Suprapubic skin (tissue), 4 donors: ENCODE measurements at places on chromosomes 6 and 20.
A peak's percentile ranks its signal among the peaks of the same experiment; 100 is the strongest.

DNA sequence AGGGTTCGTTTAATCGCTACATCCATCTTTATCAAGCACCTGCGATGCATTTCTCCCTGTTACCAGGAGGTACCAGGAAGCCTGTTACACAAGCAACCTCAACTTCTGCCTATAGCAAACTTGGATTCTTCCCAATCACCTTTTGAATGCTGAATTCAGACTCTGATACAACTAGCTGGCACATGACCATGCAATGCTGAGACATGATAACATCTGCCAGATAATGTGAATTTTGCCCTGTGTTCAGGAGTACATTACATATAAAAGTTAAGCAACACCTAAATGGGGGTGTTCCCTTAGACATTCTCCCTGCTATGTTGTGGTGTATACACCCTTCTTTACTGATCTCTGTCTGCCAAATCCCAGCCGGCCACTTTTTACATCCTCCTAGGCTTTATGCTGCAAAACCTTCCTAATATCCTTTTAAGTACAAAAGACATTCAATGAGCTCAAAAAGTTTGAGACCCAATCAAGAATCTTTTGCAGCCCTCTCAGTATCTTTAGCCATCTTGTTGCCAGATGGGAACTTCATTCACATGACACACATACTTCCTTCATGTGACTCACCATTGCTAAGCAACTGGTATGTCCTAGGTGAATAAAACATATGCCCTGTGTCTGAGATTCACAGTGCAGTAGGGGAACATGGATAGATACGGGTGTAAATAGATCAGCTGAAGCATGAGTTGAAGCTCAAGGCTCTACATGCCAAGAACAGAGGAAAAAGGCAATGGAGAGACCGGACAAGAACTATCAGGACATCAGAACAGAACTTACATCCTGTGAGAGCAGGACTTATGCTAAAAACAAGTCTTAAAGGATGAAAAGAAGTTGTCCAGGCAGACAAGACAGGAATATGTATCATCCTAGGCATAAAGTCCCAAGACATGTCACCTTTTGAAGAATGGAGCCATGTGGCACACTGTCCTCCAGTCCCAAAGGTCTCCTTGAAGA, 84.3 kb downstream of the ZHX3 start:
- peaks cover 42% of the 10 kb centered on the region for H3K4me1 ChIP-seq
- no peaks in the 10 kb centered on the region for H3K27me3 ChIP-seq

- no peak for DNase-seq
- no peaks in the 10 kb centered on the region for H3K36me3 ChIP-seq
- no peak overlapping the region for H3K4me3 ChIP-seq
- no peak overlapping the region for H3K27ac ChIP-seq
Observed at GRCh38 chr20:50019466-50020256, 36.9 kb downstream of the SNAI1 start.

DNA sequence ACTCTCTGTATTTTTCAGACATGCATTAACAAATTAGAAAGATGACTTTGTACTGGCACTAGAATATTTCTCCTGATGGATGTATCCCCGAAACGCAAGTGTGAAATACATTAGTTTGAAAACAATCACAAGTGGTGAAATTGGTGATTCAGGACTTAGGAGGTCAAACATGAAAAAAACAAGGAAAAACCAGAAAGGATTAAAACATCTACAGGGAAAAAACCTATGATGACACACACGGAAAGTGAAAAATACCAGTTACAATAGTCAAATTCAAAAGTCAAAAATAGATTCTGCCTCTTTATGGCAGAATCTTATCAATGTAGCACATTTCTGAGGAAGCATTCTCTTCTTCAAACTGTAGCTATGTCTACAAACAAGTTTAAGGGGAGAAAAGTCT, 129.0 kb upstream of the SGK1 start:
- peak overlapping the region; percentile 12 for H3K27ac ChIP-seq
- peaks cover 20% of the 10 kb centered on the region for H3K4me1 ChIP-seq
- H3K27me3 ChIP-seq, result no peaks in the 10 kb centered on the region
- no peaks in the 10 kb centered on the region for H3K36me3 ChIP-seq
- DNase-seq, result no peak
- no peak overlapping the region for H3K4me3 ChIP-seq

GRCh38 chr6:134419716-134420115, 101.8 kb upstream of the SGK1 start:
- no peaks in the 10 kb centered on the region for H3K36me3 ChIP-seq
- no peak overlapping the region for H3K27ac ChIP-seq
- no peaks in the 10 kb centered on the region for H3K27me3 ChIP-seq

DNA sequence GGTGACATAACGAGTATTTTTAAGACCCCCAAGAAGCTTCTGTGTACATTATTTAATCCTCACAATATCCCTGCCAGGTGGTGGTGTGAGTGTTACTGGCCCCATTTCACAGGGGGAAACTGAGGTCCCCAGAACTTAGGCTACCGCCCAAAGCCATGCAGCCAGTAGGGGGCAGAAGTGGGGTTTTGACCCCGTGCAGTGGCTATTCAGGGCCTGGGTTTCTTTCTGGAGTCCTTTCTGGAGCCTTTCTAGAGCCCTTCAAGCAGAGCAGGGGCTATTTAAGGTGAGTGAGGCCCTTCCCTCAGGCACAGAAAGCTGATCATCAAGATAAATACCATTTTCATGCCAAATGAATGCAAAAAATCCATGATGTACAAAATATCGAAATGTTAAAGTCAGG, 59.0 kb downstream of the CTCFL start:
- no peak overlapping the region for H3K27ac ChIP-seq
- no peak for DNase-seq
- H3K27me3 ChIP-seq, result peaks cover 45% of the 10 kb centered on the region
- H3K4me1 ChIP-seq, result no peaks in the 10 kb centered on the region

DNA sequence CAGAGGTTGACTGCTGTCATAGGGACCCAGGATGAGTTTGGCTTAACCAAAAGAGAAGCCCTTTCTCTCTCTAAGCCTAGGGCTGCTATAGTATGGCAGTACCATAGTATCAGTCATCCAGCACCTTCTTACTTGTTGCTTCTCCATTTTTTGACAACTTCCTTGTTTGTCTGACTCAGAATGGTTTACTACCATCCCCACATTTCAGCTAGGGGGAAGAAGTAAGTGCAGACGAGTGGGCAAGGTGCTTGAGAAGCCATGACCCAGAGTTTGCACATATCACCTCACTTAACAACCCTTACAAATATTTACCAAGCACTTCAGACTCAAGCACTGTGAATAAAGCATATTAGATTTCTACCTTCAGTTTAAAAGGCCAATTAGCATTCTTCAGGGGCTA, 289.9 kb upstream of the TSHZ2 start:
- H3K27ac ChIP-seq, result no peak overlapping the region
- DNase-seq, result no peak
- no peak overlapping the region for H3K4me3 ChIP-seq
- H3K4me1 ChIP-seq, result no peaks in the 10 kb centered on the region
- H3K27me3 ChIP-seq, result no peaks in the 10 kb centered on the region

GRCh38 chr6:154538640-154539191, 28.2 kb upstream of the CNKSR3 start:
- H3K4me1 ChIP-seq, result no peaks in the 10 kb centered on the region
- no peaks in the 10 kb centered on the region for H3K27me3 ChIP-seq
- no peak overlapping the region for H3K4me3 ChIP-seq
- no peaks in the 10 kb centered on the region for H3K36me3 ChIP-seq
- no peak for DNase-seq

DNA sequence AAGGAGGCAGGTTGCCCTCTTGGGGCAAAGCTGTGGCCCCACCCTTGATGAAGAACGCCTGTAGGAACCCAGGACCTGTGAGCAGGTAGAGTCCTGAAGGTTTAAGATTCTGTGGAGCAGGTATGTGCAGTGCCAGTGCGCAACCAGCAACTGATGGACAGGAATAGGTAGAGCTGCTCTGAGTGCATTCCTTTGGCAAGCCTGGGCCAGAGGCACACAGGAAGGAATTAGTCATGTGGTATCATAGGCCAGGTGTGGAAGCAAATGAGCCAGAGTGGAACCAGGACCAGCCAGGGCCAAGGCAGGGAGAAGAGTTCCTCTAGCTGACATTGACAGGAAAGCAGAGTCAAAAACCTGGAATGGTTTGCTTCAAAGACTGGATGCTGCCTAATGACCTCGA, 1.4 kb upstream of the KHDC1 start:
- H3K4me3 ChIP-seq, result no peak overlapping the region
- peak overlapping the region; percentile 63 for H3K27ac ChIP-seq
- H3K4me1 ChIP-seq, result peaks cover 19% of the 10 kb centered on the region
- H3K36me3 ChIP-seq, result no peaks in the 10 kb centered on the region

DNA sequence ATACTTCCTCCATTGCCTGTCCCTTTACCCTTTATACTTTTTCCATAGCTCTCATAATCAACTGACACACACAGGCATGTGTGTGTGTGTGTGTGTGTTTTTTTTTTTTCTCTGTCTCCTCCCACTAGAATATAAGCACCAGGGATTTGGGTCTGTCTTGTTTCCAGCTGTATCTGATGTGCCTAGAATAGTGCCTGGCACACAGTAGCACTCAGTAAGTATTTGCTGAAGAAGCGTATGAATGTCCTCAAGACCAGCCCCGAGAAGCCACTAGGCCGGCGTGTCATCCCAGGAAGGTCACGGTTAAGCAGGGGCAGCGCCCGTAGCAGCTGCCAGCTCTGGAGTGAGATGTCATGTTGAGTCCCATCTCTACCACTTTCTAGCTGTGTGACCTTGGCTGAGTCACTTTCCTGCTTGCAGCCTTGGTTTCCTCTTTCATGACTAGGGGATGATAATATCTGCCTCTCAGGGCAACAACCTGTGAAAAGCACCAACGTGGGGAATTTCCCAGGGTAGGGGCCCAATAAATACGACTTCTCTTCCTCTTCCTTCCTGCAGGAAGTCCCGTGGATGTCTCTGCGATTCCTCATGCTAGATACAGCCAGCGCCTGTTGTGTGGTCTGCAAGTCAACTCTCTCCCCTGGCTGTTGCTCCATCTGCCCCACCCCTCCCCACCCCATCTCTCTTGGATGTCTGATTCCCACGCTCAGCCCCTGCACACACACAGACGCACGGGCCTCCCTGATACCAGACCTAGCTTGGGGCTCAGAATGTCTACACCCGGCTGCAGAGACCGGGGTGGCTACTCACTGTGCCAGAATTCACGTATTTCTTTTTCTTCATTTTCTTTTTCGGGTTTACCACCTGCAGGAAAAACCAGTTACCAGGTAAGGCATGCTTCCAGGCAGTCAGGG, 58.1 kb downstream of the RAB44 start:
- no peaks in the 10 kb centered on the region for H3K27me3 ChIP-seq
- peaks cover 58% of the 10 kb centered on the region for H3K4me1 ChIP-seq
- no peak for DNase-seq
- H3K4me3 ChIP-seq, result no peak overlapping the region
- H3K36me3 ChIP-seq, result no peaks in the 10 kb centered on the region

DNA sequence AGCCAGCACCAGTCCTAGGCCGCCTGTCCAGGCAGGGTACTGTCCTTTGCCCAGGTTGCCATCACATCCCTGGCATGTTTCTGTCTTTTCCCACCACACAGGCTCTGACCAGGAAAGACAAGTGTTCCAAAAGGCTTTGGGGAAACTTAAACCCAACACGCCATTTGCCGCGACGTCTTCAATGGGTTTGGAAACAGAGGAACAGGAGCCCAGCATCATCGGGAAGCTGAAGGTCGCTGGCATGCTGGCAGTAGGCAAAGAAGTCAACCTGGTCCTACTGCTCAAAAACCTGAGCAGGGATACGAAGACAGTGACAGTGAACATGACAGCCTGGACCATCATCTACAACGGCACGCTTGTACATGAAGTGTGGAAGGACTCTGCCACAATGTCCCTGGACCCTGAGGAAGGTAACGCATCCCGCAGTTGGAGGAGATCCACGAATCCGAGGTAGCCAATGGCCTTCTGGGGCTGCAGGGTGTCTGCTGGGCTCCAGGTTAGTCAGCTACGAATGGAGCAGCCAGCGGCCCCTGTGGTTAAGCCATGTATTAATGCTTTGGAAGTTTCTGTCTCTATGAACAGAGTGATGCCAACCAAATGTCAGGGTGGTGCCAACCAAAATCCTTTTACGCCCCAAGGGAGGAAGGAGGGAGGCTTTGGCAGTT, 36.2 kb downstream of the TGM3 start:
- peaks cover 3% of the 10 kb centered on the region for H3K27me3 ChIP-seq
- H3K4me3 ChIP-seq, result no peak overlapping the region
- no peak overlapping the region for H3K27ac ChIP-seq
- H3K4me1 ChIP-seq, result no peaks in the 10 kb centered on the region

DNA sequence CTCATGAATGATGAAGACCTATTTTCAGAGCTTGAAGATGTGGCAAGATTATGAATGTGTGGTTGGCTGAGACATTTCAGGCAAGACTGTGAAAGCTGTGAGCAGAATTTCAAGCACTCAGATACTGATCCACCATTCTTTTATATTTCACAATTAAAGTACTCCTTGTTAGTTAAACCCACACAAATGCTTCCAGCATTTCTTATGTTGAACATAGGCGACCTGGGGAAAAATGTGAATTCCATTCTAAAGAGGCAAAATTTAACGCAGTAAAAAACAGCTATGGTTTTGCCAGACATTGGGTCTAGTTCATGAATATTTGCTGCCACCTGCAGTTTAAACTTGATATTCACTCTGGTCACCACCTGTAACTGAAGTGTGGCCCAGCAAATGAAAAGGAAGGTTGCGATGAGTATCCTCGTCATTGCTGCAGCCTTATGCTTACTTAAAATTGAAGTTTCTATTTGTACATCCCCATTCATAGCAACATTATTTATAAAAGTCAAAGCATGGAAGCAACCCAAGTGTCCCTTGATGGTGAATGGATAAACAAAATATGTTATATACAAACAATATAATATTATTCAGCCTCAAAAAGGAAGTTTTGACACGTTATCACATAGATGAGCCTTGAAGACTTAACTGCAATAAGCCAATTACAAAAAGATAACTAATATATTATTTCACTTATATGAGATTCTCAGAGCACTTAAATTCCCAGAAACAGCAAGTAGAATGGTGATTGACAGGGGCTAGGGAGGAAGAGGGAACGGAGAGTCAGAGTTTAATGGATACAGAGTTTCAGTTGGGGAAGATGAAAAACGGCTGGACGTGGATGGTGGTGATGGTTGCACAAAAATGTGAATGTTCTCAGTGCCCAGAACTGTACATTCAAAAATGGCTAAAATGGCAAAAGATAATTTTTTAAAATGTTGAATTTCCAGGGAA, 32.4 kb upstream of the FAM184A start:
- no peaks in the 10 kb centered on the region for H3K27me3 ChIP-seq
- H3K4me3 ChIP-seq, result no peak overlapping the region
- H3K27ac ChIP-seq, result no peak overlapping the region
- DNase-seq, result no peak
- H3K36me3 ChIP-seq, result no peaks in the 10 kb centered on the region
- H3K4me1 ChIP-seq, result no peaks in the 10 kb centered on the region

DNA sequence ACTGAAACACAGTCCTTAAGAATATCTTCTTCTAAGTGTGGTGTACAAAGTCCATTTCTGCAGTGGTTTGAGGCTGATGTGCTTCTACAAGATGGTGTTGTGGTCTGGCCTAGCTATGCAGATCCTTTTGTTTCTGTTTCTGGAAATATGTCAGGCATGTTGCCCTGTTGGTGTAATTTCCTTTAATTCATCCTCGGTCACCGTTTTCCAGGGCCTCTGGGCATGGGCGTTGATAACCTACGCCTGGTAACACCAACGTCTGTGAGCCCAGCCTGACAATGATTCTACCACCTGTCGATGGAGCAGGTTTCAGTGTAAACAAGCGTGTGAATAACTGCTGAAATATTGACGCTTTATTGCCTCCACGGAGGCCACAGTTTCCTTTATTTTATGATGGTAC, 33.3 kb upstream of the AFDN start:
- peaks cover 25% of the 10 kb centered on the region for H3K27me3 ChIP-seq
- no peak overlapping the region for H3K27ac ChIP-seq
- DNase-seq, result no peak
- peaks cover 14% of the 10 kb centered on the region for H3K4me1 ChIP-seq
- H3K36me3 ChIP-seq, result no peaks in the 10 kb centered on the region
